Prostate gland (tissue), 2 donors: ENCODE measurements at places on chromosomes 11 and 22. TPM values are rescaled to one million over a fixed set of nuclear protein-coding genes. Genes with fewer than 3 reads are reported as not detected.

Gene GAL
- 4.8 TPM for total RNA-seq

GRCh38 chr11:117143390-117143789 lies 697 bp upstream of the PAFAH1B2 start:
- peak; percentile 39 for DNase-seq
- H3K27ac ChIP-seq, result peak overlapping the region; percentile 86
- no peaks in the 10 kb centered on the region for H3K36me3 ChIP-seq
- no peaks in the 10 kb centered on the region for H3K4me1 ChIP-seq

- no peaks in the 10 kb centered on the region for H3K4me1 ChIP-seq
- no peaks in the 10 kb centered on the region for H3K27me3 ChIP-seq
- H3K36me3 ChIP-seq, result no peaks in the 10 kb centered on the region
- no peak overlapping the region for H3K4me3 ChIP-seq
Measured at GRCh38 chr22:48699511-48699910, 1128.2 kb downstream of the BRD1 start.

DNA sequence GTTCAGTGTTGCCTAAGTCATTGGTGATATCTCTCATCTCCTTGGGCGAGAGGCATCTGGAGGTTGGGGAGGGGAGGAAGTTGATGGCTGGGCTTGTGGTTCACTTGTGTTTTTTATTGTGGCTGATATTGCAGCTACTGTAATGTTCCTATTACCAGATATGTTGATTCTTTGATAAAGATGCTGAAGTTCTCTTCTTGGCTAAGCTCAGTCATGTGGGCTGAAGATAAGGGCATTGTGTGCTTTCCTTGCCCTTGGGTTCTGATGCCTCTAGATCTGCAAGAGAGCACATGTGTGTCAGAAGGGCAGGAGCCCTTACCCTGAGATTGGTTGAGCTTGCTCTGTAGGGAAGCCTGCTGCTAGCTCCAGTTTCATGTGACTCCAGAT lies 12.0 kb downstream of the STX3 start:
- H3K4me3 ChIP-seq, result no peak overlapping the region
- no peaks in the 10 kb centered on the region for H3K4me1 ChIP-seq
- DNase-seq, result no peak

DNA sequence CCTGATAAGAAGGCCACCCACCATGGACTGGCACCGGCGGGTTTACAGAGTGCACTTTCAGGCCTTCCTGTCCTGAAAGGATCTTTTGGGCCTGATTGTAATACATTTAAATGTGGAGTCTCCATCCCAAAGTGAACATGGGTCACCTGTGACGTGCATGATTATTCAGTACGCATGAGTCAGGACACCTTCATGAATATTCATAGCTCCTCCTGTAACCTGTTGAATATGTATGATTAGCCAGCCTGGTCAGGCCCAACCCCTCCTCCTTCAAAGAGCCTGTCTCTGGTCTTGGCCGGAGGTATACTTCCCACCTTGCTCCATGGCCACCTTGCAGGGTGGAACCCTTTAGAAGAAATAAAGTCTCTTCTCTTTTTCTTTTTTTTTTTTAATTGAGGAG lies 75.9 kb upstream of the NUP50 start:
- no peak overlapping the region for H3K27ac ChIP-seq
- DNase-seq, result no peak
- H3K4me1 ChIP-seq, result no peaks in the 10 kb centered on the region
- H3K36me3 ChIP-seq, result no peaks in the 10 kb centered on the region
- H3K27me3 ChIP-seq, result peaks cover 4% of the 10 kb centered on the region

- no peak for DNase-seq
- peak overlapping the region; percentile 95 for H3K27ac ChIP-seq
- no peaks in the 10 kb centered on the region for H3K27me3 ChIP-seq
- no peaks in the 10 kb centered on the region for H3K36me3 ChIP-seq
Measured at GRCh38 chr22:50581950-50582492, 628 bp downstream of the CHKB start.
